ENCODE measurements at places on chromosomes 2 and 18.

- DNase-seq: no peak
Measured at GRCh38 chr2:236254674-236255073, 9.5 kb downstream of the ASB18 start.

- DNase-seq: no peak
Measured at GRCh38 chr2:230816735-230817134, 48.0 kb upstream of the ITM2C start.

DNA sequence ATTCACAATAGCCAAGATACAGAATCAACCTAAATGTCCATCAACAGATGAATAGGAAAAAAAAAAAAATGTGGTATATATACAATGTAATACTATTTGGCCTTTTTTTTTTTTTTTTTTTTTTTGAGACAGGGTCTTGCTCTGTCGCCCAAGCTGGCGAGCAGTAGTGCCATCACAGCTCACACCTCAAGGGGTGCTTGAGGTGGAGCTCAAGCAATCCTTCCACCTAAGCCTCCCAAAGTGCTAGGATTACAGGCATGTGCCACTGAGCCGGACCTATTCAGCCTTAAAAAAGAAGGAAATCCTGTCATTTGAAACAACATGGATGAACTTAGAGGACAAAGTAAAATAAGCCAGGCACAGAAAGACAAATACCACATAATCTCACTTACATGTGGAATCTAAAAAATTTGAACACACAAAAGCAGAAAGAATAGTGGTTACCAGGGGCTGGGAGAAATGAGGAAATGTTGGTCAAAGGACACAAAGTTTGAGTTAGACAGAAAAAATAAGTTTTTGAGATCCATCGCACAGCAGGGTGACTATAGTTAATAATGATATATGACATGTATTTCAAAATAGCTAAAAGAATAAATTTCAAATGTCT is 26.0 kb downstream of the TLK1 start:
- DNase-seq: no peak

GRCh38 chr18:5973099-5973498 is 77.8 kb upstream of the TMEM200C start:
- DNase-seq: no peak

GRCh38 chr2:1049691-1050090 is 99.0 kb downstream of the SNTG2 start:
- DNase-seq: no peak

DNA sequence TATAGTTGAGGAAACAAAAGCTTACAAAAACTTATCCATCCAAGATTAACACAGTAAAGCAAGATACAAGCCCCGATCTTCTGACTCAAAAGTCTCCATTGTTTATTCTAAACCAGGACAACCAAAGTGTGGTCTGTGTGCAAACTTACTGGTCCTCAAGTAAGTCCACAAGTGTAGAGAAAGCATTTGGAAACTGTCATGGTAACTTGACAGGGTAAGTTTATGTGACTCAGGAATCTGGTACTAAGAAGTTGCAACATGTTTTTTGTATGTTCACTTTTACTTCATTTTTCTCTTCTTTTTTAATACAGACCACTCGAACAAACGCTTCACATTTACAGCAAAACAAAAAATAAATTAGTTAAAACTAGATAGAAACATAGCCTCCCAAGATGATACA is 9.4 kb downstream of the MBD2 start:
- DNase-seq: no peak

DNA sequence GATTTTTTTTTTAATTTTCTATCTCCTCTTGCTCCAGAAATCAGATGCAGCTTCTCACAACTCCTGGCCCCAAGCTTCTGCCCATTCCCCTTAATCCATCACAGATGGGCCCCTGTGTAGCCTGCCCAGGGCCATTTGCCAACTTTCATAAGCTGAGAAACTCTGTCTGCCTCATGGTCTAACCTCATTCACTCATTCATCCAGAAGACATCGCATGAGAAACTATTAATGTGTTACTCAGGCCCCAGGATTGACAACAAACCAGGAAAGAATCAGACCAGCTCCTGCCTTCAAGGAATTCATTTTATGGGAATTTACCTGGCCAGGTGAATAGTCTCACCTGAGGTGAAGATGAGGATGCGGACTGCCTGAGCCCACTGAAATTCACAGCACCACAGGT is 35.0 kb downstream of the SLC14A2 start:
- DNase-seq: no peak

DNA sequence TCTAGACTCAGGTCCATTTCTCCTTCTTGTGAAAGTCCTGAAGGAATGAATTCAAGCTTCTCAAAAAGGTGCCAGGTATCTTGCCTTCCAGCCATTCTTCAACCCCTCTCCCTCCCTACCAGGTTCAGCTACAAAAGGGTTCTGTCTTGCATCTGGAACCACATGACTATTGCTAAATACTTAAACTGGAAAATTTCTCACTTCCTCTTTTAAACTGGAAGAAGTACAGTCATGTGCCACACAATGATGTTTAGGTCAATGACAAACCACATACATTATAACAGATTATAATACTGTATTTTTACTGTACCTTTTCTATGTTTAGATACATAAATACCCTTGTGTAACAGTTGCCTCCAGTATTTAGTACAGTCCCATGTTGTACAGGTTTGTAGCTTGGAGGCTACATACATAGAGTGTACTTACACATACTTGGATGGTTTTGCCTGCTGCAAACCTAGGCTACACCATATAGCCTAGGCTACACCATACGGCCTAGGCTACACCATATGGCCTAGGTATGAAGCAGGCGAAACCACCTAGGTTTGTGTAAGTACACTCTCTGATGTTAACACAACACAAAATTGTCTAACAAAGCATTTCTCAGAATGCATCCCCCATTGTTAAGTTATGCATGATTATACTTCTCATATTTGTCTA is 142.0 kb upstream of the DNMT3A start:
- DNase-seq: no peak

GRCh38 chr18:25979369-25980040 is 110.9 kb downstream of the SS18 start:
- DNase-seq: no peak

GRCh38 chr18:78758496-78758895 is 221.1 kb upstream of the SALL3 start:
- DNase-seq: no peak

- no peak for DNase-seq
Measured at GRCh38 chr2:8134473-8134932, 547.4 kb upstream of the ID2 start.

DNA sequence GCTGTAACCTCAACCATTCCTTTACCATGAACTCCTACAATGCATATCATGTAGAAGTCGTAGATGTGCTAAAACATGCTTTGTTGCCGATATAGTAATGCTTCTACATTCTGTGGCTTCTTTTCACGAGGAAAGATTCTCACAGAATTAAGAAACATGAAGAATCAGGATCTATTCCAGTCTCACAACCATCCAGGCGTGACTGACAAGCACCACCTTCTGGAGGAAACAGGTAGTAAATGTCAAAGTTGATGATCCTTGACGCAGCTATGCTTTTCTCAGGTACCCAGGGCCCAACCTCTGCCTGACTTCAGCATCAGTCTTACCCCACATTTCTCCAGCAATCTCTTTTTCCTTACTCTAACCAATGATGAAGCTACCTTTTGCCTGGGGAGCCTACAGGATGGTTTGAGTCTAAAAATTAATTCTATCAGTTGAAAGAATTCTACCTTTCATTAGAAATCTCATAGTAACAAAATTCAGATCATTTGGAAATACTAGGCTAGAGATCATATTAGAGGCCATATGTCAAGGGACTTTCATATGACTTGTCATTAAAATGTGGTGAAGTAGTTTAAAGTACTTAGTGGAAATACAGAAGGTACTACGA is 123.3 kb upstream of the RND3 start:
- peak; percentile 36 for DNase-seq

DNA sequence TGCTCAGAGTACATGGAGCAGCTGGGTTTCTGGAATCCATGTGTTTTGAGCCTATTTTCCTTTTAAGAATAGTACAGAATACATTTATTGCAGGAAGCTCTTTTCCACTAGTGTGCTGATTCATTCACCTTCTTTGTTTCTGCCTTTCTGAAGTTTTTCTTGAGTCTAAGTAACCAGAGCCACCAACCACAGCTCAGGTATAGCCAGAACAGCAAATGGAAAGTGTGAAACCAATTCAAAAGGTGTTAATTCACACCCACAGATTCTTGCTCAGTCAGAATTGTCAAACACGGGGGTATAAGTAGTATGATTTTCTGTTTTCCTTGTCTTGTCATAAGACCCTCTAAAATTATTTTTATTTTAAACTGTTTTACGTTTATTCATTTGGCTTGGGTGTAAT is 75.9 kb upstream of the DYNAP start:
- DNase-seq: no peak

DNA sequence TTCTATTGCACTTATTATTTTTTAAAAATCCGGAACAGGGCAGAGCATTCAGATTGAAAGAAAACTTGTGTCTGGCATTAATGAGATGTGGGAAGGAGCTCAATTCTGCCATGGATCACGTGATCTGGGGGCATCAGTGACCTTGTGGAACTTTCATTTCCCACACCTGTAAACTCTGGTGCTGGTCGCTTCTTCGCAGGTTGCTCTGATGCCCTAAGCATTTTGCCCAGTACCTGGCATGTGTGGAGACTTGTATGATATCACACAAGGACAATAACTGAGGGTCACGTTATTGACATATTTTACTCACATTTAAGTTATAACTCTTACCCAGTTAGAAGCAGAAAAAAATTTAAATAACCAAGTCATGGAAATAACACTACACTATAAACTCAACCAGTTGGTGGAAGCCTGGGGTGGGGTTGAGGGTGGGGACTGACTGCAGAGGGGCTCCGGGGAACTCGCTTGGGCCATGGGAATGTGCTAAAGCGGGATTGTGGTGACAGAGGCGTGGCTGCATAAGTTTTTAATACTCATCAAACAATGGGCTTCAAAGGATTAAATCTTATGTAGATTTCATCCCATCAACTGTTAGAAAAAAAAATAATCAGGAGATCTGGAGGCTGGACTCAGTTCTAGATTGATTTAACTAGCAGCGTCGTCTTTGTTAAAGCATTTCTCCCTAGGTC is 36.5 kb downstream of the ST3GAL5 start:
- no peak for DNase-seq

DNA sequence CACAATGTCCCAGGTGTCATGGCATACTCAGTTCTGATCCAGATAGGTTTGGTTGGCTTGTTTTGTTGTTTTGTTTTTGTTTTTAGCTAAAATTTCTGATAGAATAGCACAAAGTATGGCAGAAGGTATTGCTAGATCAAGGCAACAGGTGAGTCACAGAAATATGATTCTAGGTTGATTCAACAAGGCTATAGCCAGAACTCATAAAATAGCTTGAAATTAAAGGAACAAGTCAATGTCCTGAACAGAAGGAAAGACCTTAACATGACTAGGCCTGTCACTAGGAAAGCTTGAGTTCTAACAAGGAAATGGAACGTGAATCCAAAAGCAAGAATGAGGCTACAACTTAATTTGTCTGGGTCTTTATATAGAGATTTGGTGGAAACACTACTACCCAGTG is 157.1 kb downstream of the GALNT3 start:
- DNase-seq: no peak

DNA sequence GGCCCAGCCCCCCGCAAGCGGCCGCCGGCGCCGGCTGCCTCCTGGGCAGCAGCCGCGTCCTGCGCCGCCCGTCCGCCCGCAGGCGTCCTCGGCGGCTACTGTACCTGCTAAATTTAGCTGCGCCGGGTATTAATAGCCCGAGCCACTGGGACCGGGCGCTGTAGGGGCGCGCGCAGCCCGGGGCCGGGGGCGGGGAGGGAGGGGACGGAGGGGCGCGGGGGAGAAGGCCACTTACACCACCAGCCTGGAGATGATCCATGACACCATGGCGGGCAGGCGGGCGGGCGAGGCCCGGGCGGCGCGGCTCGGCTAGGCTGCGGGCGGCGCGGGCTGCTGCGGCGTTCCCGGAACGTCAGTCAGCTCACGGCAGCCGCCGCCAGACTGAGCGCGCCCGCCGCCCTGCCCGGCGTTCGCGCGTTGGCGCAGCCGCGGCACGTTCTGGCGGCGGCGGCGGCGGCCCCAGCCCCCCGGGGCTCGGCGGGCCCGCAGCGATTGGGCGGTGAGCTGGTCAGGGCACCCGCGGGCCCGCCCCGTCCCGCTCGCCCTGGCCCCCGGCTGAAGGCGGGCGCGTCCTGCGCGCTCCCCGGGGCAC is at the start of gene REEP1:
TSS of gene REEP1 (minus strand) at position 383 of the 592 bp plus-strand sequence. CDS start at position 267, 116 bp downstream.
- DNase-seq: no peak

DNA sequence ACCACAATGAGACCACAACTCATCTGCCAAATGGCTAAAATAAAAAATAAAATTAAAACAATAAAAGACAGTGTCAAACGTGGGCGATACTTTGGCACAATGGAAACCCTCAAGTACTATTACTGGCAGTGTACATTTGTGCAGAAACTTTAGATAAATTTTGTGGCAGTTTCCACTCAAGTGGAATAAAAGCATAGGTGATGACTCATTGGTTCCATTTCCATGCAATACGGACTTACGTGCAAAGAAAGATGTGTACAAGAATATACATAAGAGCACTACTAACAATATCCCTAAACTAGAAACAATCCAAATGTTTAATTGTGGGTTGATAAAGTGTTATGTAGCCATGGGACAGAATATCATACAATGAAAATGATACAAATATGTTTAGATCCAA is 259.0 kb upstream of the HNMT start:
- no peak for DNase-seq

DNA sequence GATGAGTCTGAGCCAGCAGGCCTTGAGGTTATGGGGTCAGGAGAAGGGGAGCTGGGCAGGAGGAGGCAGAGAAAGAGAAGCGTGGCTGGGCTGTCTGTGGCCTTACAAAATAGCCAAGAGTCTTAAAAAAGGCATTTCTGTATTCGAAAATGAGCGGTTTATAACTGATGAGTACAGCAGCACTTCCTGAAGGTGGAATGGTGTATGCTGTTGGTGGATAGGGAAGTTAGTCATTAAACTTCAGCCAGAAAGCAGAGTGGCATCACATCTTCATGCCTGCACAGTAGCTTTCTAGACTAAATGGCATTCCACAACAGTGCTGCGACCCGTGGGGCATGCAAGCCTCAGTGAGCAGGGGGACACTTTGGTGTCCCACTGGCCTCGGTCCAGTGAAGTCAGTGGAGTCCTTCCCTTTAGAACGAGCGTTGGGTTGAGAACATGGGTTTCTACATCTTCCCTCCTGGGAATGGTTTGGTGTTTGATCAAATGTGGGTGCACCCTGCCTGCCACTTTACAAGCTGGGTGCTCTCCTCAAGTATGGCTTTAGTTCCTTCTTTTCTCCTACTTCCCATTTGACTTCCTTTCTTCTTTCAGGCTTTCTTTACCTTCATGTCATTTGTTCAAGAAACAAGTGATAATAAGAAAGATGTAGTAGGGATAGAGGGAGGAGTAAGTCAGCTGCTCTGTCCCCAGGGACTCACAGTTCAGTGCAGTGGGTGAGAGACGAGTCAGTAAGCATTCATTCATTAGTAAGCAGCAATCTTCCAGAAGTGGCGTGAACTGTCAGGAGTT is 96.3 kb downstream of the ARMC9 start:
- DNase-seq: no peak
